ENCODE measurements at places on chromosomes 3 and 15. TPM values are rescaled to one million over a fixed set of nuclear protein-coding genes. Genes with fewer than 3 reads are reported as not detected.

The MED12L gene
- total RNA-seq = under 0.01 TPM

The RSRC1 gene
- 35.2 TPM for total RNA-seq

The C3orf85 gene
- total RNA-seq = not detected

The ACKR4 gene
- 1.4 TPM for total RNA-seq

The DNAH1 gene
- total RNA-seq = 102 TPM

- no peak overlapping the region for H3K4me3 ChIP-seq
- no peaks in the 10 kb centered on the region for H3K36me3 ChIP-seq
- H3K27me3 ChIP-seq = no peaks in the 10 kb centered on the region
- H3K27ac ChIP-seq = no peak overlapping the region
- no peak for DNase-seq
- no peaks in the 10 kb centered on the region for H3K4me1 ChIP-seq
These were observed 74.3 kb downstream of the TJP1 start for GRCh38 chr15:29747837-29748417.

- H3K36me3 ChIP-seq = no peaks in the 10 kb centered on the region
- H3K27ac ChIP-seq = peak overlapping the region; percentile 62
- no peak overlapping the region for H3K4me3 ChIP-seq
- H3K4me1 ChIP-seq = peaks cover 48% of the 10 kb centered on the region
These were observed 34.3 kb downstream of the IRAK2 start for GRCh38 chr3:10198761-10199649.

DNA sequence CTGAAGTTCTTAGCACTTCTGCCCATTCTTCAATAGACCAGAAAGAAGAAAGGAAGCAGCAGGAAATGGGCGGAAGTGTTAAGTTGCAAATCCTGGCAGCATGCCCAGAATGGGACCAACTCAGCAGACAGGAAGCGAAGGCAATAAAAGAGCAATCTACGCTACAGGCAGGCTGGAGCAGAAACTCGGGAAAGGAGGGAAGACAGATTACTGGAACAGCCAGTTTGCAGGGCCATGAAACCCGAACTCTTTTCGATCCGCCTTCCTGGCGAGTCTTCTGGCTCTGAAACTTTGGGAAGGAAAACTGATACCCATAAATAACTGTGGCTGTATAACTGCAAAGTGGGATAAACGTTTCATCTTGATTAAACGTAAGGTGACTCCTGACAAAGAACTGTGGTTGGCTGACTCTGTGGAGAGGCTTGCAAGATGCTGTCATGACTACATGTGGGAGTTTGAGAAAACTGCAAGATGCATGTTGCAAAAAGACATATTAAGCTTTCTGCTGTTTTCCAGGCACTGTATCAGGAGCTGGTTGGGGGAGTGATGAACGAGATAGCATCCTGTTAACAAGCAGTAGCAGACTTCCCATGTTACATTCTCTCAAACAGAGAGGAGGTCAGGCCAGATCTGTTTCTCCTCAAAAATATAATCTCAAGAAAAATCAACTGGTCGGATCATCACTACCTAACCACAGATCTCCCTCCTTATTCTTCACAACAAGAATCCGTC is 67.8 kb downstream of the FMN1 start:
- H3K27me3 ChIP-seq = no peaks in the 10 kb centered on the region
- H3K4me3 ChIP-seq = no peak overlapping the region
- no peaks in the 10 kb centered on the region for H3K36me3 ChIP-seq

DNA sequence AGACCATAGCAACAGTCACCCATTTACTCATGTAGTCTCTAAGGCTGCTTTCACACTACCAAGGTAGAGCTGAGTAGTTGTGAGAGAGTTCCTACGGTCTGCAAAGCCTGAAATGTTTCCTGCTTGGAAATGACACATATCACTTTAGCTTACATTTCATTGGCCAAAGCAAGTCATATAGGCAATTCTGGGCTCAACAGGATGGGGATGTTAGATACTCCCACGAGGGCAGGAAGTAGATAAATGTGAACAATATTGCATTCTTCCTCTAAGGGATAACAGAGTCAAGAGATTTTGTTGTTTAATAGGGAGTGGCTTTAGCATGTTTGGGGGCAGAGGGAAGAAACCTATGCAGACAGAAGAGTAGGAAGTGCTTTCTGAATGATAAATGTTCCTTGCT is 355.6 kb upstream of the THRB start:
- H3K4me1 ChIP-seq = no peaks in the 10 kb centered on the region
- no peak overlapping the region for H3K27ac ChIP-seq
- H3K27me3 ChIP-seq = no peaks in the 10 kb centered on the region
- no peaks in the 10 kb centered on the region for H3K36me3 ChIP-seq
- H3K4me3 ChIP-seq = no peak overlapping the region
- no peak for DNase-seq

GRCh38 chr15:44726568-44727484 is 9.5 kb upstream of the TRIM69 start:
- peak overlapping the region; percentile 99 for H3K27ac ChIP-seq
- peaks cover 57% of the 10 kb centered on the region for H3K4me1 ChIP-seq
- peak; percentile 78 for DNase-seq
- no peaks in the 10 kb centered on the region for H3K36me3 ChIP-seq
- H3K4me3 ChIP-seq = peak overlapping the region; percentile 4
- H3K27me3 ChIP-seq = no peaks in the 10 kb centered on the region

- no peaks in the 10 kb centered on the region for H3K36me3 ChIP-seq
- H3K27me3 ChIP-seq = peaks cover 3% of the 10 kb centered on the region
- H3K27ac ChIP-seq = no peak overlapping the region
These were observed 32.2 kb downstream of the ANAPC13 start for GRCh38 chr3:134453631-134454030.

- no peak overlapping the region for H3K27ac ChIP-seq
- H3K27me3 ChIP-seq = no peaks in the 10 kb centered on the region
- H3K36me3 ChIP-seq = peaks cover 77% of the 10 kb centered on the region
- no peak for DNase-seq
These were observed 19.5 kb downstream of the COPS2 start for GRCh38 chr15:49135911-49136310.

DNA sequence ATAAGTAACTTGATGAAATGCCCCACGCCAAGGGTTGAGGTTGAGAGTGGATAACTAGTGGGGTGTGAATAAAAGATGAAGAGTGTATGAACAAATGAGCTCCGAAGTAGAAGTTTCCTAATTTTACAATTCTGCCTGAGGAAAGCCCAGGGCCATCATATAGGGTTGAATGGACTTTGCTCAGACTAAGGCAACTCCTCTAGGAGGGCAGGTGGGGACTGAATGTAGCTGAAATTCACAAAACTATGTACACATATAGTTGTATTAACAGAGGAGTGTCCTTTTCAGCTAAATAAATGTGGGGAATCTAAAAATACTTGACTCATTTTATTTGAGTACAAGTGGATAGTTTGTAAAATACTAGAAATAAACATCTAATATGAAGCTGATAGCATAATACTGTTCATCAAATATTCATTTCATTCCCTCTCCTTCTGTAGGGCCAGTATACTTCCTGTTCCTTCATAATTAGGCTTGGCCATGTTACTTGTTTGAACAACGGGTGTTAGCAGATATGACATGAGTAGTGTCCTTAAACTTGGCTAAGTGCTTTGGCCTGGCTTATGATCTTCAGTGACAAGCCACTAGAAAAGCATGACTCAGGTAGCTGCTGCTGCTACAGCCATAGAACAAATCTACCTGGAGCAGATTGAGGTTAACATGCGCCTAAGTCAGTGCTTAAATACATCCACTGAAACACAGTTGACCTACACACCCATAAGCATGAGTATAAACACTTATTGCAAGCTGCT is 26.5 kb downstream of the PLSCR1 start:
- no peaks in the 10 kb centered on the region for H3K4me1 ChIP-seq
- H3K4me3 ChIP-seq = no peak overlapping the region
